ENCODE measurements at places on chromosomes 6 and 20.
A peak's percentile ranks its signal among the peaks of the same experiment; 100 is the strongest.

DNA sequence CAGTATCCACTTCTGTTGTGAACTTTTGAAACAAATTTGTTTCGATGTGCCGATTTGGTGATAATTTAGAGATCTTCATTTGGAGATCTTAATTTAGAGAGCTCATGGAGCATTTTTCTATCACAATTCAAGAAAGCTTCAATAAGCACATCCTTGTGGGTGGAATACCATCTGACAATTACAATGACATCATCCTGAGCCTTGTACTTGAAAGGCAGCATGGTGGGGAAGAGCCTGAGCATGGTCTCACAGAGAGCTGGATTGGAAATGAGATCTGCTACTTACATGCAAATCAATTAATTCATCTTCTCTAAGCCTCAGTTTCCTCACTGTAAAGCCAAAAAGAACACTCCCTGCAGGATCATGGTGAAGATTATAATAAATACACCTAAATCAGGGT is 75.9 kb downstream of the FRK start:
- DNase-seq: no peak

DNA sequence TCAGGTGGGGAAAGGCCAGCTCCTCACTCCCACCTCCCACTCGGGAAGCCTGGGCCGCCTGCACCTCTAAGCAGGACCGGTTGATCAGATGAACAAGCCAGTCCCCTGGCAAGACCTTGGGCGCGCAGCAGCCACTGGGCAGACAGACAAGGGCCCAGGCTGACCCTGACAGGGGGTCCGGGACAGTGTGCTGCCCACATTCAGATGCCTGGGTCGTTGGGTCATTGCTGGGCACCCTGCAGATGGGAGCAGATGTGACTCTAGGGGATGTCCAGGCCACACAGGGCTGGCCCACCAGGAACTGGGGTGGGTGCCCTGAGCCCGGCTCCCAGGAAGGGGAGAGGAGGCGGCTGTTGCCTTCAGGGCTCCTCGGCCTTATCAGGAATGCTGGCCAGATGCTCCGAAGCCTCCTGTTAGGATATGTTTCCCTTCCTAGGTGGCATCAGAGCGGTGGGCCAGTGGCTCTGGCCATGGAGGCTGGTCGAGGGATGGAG is 17.3 kb upstream of the FRMD1 start:
- DNase-seq: no peak

GRCh38 chr20:3307725-3308124 is 68.7 kb upstream of the SLC4A11 start:
- DNase-seq: no peak

- DNase-seq: no peak
Measured at GRCh38 chr20:2887715-2888114, 14.4 kb downstream of the PTPRA start.

- DNase-seq: no peak
Measured at GRCh38 chr6:111985202-111985731, 68.6 kb upstream of the CCN6 start.

GRCh38 chr6:77425216-77425615 is 38.1 kb downstream of the HTR1B start:
- no peak for DNase-seq

- DNase-seq: no peak
Measured at GRCh38 chr20:16048876-16049275, 524.4 kb downstream of the KIF16B start.

DNA sequence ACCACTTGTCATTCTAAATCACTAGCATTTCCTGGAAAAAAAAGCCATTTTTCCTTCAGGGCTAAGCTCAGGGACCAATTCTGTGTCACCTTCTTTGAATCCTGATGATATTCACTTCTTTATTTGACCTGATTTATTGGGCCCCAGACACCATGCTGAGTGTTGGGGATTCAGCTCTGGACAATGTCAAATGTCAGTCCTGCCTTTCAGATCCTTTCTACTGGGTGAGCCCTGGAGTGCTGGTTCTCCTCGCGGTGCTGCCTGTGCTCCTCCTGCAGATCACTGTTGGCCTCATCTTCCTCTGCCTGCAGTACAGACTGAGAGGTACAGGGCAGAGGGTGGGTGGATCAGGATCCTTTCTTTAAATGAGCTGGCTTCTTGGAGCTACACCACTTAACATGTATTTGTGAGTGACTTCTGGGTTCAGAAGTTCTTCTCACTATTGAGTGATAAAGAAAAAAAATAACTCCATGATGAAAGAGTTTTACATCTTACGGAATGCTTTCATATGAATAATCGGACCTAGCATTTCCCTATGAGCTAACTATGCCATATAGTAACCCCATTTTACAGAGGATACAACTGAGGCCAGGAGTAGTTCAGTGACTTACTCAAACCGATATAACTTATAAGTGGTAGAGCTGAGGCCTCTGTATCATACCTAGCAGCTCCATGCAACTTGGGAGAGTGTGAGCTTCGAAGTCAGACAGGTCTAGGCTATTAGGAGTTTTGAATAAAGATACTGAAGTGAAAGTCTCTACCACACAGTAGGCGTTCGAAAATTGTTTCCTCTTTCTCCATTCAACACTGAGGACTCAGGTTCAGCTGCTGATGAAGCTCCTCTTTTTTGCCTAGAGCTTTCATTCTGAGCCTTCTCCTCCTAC is 9.3 kb downstream of the MOG start:
- no peak for DNase-seq

- DNase-seq: no peak
Measured at GRCh38 chr6:31131595-31131994, 7.3 kb downstream of the PSORS1C2 start.

GRCh38 chr6:41371461-41371991 is 36.1 kb downstream of the NCR2 start:
- DNase-seq: no peak

- peak; percentile 78 for DNase-seq
Measured at GRCh38 chr6:111087106-111087835, at the start of gene SLC16A10. SLC16A10 (plus strand) TSS chr6:111087503; CDS start chr6:111087753, 250 bp downstream.

DNA sequence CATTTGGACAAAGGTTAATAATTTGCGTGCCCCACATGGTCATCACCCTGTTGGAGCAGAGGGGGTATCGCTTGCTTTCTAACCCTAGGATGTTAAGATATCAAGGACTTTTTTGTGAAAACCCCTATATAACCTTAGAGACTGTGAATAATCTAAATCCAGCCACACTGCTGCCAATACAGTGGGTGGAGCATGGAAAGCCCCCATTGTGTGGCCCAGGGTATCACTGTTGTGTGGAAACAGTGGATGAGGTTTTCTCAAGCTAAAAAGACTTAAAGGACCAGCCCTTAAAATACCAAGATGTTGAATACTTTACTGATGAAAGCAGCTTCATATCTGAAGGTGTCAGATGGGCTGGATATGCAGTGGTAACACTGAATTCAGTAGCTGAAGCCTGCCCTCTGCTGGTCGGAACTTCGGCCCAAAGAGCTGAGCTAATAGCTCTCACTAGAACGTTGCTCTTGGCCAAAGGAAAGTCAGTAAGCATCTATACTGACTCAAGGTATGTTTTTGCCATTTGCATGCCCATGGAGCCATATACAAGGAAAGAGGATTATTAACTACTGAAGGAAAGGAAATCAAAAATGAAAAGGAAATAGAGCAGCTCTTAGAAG is 695.2 kb downstream of the PHF3 start:
- DNase-seq: peak; percentile 4

DNA sequence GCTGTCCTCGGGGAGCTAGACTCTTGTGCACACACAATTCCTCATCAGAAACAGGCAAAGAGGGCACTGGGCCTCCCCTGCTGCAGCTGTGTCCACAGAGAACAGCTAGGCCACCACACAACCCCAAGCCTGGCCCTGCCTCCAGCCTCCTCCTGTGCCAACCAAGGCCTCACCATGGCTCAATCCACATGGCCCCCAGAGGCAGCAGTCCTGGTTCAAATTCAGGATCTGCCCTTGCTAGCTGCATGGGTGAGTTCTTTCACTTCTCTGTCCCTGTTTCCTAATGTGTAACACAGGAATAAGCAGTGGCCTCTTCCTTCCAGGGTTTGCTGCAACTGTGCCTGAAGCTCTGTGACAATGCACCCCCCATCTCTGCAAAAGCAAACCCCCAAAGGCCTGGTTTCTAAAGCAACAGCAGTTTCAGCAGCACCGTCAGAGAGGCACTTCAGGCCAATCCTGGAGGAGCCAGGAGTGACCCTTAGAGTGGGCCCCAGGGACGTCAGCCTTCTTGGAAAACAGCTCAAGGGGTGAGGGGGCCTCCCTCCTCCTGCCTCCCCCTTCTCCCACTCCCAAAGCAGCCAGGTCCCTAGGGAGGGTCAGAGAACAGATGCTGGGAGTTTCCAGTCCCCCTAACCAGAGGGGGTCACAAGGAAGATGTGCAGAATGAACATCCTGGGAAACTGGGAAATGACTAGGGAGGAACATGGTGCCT is 2.2 kb downstream of the ADISSP start:
- DNase-seq: no peak

DNA sequence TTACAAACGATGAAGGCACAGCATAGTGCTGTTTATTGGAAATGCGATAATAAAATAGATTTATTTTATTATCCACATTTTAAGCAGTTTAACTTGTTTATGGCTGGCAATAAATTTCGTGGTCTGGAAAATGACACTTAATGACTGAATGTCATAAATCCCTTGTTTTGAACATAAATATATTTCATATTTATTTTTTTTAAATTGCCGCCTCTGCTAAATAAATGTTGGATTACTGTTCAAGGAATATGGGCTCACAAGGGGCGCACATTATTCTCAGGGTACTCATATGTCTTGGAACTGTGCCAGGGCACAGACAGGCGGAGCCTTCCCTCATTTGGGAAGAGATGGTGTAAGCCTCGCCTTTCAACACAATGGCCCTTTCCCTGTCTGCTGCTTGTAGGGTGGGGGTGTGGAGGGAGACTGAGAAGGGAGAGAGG is 134.3 kb downstream of the PXDC1 start:
- DNase-seq: no peak

DNA sequence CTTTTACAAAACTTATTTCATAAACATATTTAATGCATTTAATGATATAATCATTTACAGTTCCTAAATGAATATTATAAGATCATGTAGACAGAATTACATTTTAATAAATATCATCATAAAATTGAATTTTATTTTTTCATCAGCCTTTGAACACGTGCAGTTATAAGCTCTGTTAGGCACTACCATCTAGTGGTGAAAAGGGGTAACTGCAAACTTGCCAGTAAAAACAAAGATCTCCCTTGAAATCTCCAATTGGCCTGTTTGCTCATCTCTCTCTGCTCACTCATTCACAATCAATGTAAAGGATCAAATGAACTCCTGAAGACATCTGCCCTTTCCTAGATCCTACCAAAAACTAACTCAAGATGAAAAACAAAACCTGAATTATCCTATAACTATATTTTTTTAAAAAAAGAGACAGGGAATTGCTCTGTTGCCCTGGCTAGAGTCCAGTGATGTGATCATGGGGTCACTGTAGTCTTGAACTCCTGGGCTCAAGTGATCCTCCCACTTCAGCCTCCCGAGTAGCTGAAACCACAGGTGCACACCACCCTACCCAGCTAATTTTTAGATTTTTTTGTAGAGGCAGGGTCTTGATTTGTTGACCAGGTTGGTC is 31.7 kb downstream of the SAMHD1 start:
- no peak for DNase-seq

DNA sequence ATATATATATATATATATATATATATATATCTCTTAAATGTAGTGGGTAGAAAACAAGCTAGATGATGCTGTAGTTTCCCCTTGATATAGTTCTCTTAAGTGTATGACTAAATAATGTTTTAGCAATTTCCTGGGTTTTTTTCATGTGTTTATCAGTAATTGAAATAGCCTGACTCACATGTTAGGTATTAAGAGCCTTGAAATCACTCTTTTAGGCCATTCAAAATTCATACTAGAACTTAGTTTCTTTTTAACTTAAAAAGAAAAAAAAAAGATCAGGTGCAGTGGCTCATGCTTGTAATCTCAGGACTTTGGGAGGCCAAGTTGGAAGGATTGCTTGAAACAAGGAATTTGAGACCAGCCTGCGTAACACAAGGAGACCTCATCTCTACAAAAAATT is 44.1 kb downstream of the NKX2-4 start:
- DNase-seq: no peak

GRCh38 chr6:108275976-108276375 is 15.1 kb upstream of the SNX3 start:
- DNase-seq: no peak

DNA sequence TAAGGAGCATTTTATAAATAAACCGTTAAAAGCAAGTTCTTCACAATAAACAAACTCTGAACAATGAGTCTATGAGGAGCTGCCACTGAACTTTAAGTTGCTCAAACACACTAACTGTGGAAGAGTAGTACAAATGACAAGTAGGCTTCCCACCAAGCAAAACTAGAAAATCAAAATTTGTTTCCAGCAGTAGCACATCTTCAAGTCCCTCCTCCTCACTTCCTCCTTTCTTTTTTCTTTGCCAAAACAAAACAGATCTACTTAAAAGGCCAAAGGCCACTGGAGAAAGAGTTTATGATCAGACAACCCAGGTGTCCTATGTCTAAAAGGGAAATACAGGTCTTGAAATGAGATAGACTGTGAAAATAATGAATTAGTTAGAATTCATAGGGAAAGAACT is 17.1 kb upstream of the FAM135A start:
- DNase-seq: no peak

DNA sequence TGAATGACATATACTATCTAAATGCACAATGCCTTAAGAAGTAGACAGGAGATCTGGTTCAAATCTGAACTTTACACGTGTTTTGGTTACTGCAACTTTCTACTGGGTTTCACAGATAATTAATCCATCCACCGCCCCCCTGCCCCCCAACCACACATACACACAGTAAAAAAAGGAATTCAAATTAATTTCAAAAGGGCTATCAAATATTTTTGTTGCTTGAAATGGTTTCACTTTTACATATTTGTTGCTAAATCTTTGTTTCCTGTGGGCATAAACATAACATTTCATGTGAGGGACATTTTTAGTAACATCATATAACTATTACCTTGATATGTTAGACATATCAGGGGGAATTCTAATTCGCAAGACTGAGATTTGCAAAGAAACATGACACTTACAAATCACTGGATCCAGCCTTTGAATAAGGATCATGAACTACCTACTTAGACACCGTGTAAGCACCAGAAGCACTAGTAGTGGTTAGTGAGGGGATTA is 7.5 kb downstream of the NEDD9 start:
- no peak for DNase-seq

GRCh38 chr20:21360705-21361104 is 36.6 kb downstream of the NKX2-4 start:
- DNase-seq: no peak

DNA sequence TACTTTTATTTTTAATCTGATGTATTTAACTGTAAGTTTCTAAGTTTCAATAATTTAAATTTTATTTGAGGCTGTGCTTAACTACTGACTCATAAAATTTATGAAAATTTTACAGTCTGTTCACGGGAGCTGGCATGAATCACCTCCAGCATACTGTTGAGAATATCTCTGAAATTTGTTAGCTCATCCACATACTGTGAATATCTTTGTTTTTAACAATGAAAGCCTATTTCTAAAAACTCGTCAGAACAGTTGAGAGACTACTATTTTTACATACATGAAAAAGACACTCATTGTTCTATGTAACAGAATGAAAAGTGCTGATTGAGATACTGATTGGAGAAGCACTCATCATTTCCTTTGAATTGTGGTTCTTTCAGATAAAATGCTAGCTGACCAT is 749.3 kb downstream of the TENT5A start:
- DNase-seq: no peak

GRCh38 chr6:9581155-9581554 is 833.7 kb downstream of the TFAP2A start:
- no peak for DNase-seq

Data from activated CD4-positive, alpha-beta T cell treated with anti-CD3 and anti-CD28 coated beads, Interleukin-2, amount 50 U/mL, for 1 hour (primary cell).